Pulmonary artery endothelial cell (primary cell): ENCODE measurements at places on chromosomes 2 and 18. TPM values are rescaled to one million over a fixed set of nuclear protein-coding genes. Genes with fewer than 3 reads are reported as not detected.

GRCh38 chr2:30400151-30400954 lies 46.7 kb upstream of the LCLAT1 start:
- DNase-seq, result no peak

APLF gene
- total RNA-seq, result 4.2 and 4.8 TPM in 2 replicates

DNA sequence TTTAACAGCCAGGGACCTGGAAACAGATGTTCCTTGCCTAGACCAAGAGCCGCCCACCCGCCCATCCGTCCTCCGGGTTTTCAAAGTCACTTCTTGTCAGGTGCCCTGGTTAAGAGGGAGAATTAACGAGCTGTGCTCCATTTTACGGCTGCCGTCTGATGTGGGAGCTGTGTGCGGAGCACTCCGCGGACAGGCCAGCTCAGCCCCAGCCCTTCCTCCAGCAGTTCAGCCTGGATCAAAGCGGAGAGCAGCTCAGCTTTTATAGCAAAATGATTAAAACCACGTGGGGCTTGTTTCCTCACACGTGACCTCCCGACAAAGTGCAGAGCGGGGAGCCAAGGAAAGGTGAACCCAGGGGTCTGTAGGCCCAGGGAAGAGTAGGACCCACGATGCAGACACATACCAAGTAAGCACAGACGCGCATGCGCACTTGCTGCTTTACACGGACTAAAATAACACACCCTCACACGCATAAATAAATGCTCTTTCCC lies 46.1 kb upstream of the PKDCC start:
- DNase-seq, result no peak

CHRNA1 gene
- total RNA-seq, result 0.11 and 0.73 TPM in 2 replicates

DNA sequence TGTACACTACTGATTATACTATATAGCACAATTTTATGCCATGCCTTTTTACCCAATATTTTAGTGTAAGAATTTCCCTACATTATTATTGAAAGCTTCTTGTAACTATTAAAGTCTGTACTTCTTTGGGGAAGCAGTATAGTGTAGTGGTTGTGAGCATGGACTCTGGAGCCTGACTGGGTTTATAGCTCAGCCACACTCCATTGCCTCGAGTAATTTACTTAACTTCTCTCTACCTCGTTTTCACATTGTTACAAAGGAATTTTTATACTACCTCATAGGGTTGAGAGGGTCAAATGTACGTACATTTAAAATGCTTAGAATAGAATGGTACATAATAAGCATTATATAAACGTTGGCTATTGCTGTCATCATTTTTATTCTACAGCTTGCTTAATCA lies 139.2 kb downstream of the UBR3 start:
- no peak for DNase-seq

- DNase-seq, result no peak
Measured at GRCh38 chr2:9235147-9236044, 28.8 kb downstream of the ASAP2 start.

DNA sequence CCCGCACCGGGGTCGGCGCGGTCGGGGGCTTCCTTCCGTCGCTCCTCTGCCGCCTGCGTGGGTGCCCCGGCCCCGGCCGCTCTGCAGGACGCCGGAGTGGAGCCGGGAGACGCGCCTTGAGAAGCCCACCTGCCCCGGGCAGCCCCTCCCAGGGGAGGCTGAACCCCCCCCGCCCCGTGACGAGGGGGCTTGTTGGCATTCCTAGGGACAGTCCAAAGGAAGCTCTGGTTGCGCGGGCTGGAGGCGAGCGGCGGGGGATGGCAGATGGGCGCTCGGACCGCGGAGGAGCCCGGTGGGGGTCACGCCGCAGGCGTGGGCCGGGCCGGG lies 133.5 kb upstream of the MGAT5 start:
- no peak for DNase-seq

DNA sequence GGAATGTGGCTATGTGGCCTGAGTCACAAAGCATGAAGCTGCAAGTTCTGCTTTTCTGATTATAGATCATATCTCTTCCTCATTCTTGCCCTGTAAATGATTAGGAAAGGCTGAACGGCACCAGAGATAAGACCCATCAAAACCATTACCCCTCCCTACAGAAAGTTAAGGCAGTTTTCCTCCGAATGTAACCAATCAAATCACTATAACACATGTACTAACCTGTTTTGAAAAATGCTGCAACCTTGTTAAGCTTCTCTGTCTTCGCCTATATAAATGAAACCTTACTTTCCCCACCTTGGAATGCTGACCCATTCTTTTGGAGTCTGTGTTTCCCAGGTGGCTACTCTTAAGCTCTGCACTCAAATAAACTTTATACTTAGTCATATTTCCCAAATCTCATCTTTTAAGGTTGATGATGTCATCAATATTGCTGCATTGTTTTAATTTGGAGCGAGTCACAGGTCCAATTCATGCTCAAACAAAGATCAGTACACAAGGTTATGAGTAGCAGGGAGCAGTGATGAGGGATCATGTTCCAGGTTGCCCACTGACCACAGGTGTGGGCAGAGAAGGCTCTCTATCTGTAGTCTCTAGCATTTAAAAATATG lies 662.3 kb downstream of the IRS1 start:
- no peak for DNase-seq

KCNS3 gene
- total RNA-seq, result 2.6 and 4.7 TPM in 2 replicates

GRCh38 chr2:118013221-118013723 lies 598 bp downstream of the CCDC93 start:
- no peak for DNase-seq

- DNase-seq, result no peak
Measured at GRCh38 chr2:130836501-130837174, at the start of gene ARHGEF4. Gene ARHGEF4 (plus strand): TSS chr2:130836914. CDS start chr2:130836954, 40 bp downstream.

CDH20 gene
- total RNA-seq, result not detected in 2 replicates

DNA sequence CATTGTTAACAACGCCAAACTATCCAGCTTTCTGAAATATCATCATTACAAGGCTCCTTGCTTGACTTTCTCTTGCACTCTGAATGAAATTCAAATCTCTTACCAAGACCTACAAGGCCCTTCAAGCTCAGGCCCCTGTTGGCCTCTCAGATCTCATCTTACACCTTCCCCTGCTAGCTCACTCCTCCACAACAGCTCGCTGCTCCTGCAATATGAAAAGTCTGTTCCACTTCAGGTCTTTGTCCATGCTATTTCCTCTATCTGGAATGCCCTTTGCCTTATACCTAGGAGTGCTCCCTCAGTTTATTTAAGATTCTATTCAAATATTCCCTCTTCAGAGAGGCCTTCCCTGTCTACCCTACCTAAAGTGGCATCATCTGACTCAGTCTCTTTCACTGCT lies 91.7 kb downstream of the SESTD1 start:
- DNase-seq, result no peak

DNA sequence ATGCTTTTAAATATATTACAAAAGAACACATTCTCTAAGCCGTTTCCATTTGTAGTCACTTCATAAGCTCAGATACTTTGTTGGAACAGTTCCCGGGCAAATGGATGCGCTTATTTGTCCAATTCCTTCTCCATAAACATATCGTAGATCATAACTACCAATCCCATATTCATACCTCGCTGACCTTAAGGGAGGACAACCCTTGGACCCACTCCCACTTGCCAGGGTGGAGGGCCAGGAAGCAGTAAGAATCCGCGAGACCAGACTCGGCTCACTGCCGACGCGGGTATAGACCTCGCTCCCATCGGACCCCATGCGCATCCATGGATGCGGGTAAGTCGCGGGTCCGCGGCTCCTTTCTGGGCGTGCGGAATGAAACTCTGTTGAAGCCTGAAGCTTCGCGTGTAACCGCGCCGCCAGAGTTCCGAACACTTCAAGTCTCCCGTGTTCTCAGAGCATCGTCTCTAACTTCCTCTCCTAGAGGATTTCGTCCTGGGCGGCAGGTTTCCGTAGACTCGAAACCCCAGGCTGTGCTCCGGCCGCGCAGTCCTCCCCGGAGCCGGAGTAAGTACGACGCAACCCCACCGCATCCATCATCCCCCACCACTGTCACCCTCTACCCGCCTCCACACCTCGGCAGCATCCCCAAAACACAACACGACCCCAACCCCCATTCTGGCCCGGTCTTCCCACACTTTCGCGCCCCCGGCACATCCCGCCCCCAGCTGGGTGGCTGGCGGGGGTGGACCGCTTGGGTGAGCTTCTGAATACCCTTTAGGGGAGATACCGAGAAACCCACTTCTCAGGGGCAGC lies 1.1 kb downstream of the DSC3 start:
- no peak for DNase-seq

GRCh38 chr2:102401456-102401855 lies 21.5 kb upstream of the IL18RAP start:
- no peak for DNase-seq

SCN3A gene
- under 0.01 TPM in 1 of 2 replicates, not detected in the other for total RNA-seq

GALR1 gene
- total RNA-seq, result not detected in 2 replicates

- no peak for DNase-seq
Measured at GRCh38 chr2:210203558-210203957, 21.7 kb downstream of the ACADL start.

GRCh38 chr2:206096876-206097275 lies 10.9 kb upstream of the INO80D start:
- DNase-seq, result no peak

DNA sequence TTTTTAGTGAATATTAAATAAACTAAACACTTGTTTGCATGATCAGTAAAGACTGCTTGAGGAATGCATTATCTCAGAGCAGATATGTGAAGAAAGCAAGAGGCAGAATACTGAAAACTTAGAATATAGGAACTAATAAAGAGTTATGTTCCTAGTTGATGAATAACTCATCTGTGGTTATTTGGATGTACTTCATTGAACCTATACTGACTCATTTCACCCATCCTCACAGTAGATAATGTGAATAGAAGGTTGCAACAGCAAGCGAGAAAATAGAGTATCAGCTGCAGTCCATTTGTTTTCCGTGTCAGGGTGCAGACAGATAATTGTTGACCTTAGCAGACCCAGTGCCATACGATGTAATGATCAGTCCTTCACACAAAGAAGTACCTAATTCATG lies 945.7 kb upstream of the LRRTM1 start:
- DNase-seq, result no peak

DNA sequence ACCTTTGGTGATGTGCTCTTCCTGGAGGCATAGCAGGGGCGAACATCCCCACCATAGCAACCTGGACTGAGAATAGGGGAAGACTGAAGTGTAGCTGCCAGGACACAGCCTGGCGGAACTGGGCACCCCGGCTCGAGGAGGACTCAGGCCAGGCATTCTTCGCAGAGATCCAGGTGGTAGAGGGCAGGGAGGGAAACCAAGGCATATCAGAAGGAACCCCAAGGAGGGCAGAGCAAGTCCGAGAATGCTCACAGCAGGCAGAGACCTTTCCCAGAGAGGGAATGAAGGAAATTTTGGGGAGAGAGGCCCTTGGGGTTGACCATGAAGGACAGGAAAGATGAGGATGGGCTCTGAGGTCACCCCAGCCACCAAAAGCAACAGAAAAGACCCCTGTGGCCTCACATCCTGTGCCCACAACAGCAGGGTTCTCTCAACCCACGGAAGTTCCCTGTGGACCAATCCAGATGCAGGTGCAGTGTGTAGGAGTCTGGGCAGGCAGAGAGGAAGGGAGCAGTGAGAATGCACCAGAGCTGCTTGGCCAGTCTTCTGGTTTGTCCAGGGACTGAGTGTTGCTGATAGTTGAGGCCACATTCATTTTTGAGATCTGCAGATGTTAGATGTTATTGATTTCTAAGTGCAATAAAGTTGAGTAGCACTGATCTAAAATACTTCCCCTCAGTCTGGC lies 136.9 kb downstream of the PXDN start:
- DNase-seq, result no peak

DNA sequence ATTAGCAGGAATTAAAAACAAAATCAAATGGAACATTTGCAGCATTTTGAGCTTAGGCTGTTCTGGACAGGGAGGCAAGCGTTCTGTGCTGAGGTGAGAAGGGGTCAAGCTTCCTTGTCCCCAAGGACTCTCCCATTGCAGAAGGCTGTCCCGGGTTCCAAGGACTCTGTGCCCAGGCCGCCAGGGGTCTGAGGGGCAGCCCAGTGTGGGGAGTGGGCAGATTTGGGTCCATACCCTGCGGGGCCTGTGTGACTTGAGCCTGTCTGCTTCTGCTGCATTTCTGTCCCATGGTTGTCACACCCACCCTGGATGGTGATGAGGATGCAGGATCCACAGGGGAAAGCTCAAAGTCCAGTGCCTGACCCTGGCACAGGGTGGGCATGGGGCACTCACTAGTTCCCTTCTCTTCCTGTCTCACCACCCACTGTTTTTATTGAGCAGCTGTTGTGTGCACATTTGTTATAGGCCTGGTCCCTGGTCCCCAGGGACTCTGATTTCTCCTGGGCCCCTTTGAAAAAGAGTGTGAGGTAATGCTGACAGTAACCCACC lies 211.4 kb upstream of the HS6ST1 start:
- DNase-seq, result no peak

KIDINS220 gene
- total RNA-seq, result 43.3 and 64.7 TPM in 2 replicates

DNA sequence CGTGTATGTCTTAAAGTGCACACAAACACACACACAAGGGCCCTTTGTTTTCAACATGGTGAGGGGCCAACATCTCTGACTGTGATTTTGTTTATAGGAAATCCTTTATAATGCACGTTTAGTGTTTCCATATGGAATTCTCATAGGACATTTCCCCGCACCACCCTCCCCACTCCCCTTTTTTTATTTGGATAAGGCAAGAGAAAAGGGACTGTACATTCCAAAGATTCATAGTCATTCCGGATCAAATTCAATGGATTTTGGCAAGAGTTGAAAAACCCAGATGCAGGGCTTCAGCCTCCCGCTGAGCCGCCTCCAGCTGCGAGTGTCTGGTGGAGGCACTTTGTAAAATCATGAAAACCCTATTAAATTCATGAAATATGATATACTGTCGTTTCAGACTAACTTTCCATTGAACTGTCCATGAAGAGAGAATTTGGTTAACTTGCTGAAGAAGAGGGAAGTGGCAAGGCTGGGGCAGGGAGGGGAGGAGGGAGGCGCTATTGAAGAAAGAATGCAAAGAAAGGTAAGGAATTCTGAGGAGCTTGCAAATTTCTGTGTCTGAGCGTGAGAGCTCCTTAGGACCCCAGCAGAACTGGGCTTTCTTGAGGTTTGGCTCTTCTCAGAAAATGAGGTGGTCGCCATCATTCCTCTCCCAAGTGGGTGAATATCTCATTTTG lies 25.8 kb upstream of the SLC14A2 start:
- DNase-seq, result no peak

GRCh38 chr18:70376914-70377258 lies 88.0 kb downstream of the SOCS6 start:
- DNase-seq, result no peak

GRCh38 chr18:54671291-54671881 lies 80.3 kb downstream of the DYNAP start:
- DNase-seq, result no peak

GRCh38 chr18:37188016-37188791 lies 359.3 kb downstream of the KIAA1328 start:
- DNase-seq, result no peak

DNA sequence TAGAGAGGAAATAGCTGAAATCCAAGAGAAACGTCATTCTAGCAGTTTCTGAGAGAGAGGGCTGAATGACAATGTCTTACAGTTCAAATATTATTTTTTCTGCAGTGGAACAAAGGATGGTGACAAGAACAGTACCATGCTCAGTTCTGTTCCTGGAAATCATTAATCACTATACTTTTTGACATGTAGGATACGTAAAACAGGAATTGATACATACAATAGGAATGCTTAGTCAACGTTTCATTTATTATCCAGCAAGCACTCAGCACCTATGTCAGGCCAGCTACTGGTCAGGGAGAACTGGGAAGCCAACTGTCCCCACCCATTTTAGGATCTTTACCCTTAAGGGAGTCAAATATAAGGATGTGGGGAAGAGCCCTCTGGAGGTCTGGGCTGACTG lies 114.7 kb downstream of the DHRS9 start:
- peak; percentile 60 for DNase-seq

ERBB4 gene
- total RNA-seq, result 0.07 and 0.11 TPM in 2 replicates

C2orf72 gene
- total RNA-seq, result not detected in 2 replicates
